ENCODE measurements at places on chromosomes 5 and 9. TPM values are rescaled to one million over a fixed set of nuclear protein-coding genes. Genes with fewer than 3 reads are reported as not detected.

- DNase-seq = no peak
These were observed 70.2 kb downstream of the FBXL17 start for GRCh38 chr5:108311682-108312081.

The MEF2C gene
- 1,165 TPM for total RNA-seq

The CDKN2B gene
- under 0.01 TPM for total RNA-seq

DNA sequence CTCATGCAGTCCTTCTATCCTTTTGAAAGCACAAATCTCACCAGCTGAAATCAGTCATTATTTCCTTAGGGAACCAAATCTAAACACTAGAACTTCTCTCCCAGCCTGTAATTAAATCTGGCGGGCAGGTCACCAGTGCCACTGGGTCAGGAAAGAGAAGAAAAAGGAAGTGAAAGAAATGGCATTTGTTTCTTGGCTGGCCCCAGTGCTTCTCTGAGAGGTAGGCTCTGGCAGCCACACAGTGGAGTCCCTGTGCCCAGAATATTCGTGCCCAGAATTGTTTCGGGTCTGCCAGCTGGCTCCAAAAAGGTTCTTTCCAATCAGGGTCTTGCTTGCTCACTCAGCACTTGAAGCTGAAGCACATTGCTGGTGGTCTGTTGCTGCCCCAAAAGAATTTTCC is 133.9 kb upstream of the MTAP start:
- no peak for DNase-seq

The GARIN3 gene
- not detected for total RNA-seq

- no peak for DNase-seq
These were observed 48.7 kb downstream of the TEK start for GRCh38 chr9:27157736-27158135.

The FIBCD1 gene
- total RNA-seq = 0.82 TPM

- no peak for DNase-seq
These were observed 38.0 kb upstream of the FOXI1 start for GRCh38 chr5:170067574-170068170.

The PCDHA10 gene
- 10.6 TPM for total RNA-seq

The CTXN3 gene
- 13.9 TPM for total RNA-seq

DNA sequence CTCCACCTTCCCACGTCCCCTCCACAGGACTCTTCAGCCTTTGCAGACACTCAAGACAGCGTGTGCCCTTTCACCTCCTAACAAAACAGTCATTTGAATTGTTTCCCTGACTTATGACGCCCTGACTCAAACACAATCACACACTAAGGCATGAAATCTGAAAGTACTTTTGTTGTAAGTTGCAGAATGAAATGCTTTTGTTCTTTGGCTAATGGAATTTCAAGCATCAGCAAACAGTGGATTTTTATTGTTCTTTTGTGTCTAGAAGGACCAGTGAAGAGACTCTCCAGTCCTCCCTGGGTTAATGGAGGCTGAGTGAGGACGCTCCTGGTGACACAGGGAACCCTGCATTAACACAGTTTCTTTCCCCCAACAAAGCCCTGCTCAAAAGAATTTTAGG is 380.1 kb downstream of the CTNND2 start:
- peak; percentile 17 for DNase-seq

DNA sequence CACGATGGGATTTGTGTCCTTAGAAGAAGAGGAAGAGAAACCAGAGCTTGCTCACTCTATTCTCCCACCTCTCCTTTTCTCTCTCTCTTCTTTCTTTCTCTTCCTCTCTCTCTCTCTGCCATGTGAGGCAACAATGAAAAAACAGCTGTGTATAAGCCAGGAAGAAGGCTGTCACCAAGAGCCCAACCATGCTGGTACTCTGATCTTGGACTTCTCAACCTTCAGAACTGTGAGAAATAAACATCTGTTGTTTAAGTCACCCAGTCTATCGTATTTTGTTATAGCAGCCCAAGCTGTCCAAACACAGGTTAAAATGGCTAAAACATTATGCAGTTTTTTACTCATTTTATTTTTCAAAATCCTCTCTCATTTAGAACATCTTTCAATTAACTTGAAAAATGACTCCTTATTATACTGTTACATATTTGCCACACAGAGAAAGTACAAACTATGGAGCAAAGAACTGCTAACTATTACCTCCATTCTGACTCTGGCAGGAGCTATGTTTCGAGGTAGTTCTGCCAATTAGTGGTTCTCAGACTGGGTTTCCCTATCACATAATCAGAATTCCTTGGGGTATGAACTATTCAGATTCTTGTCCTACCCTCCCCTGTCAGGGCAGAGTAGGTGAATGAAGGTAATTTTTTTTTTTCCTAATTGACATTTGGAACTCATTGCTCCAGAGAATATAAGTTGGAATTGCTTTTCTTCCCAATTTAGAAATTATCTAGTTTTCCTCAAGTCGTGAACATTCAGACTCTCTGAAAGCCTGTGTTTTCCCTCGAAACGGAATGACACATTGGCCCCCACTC is 434.6 kb downstream of the ENC1 start:
- no peak for DNase-seq

All from frontal cortex (tissue), 4 donors.